ENCODE measurements at places on chromosomes 11 and 22.

DNA sequence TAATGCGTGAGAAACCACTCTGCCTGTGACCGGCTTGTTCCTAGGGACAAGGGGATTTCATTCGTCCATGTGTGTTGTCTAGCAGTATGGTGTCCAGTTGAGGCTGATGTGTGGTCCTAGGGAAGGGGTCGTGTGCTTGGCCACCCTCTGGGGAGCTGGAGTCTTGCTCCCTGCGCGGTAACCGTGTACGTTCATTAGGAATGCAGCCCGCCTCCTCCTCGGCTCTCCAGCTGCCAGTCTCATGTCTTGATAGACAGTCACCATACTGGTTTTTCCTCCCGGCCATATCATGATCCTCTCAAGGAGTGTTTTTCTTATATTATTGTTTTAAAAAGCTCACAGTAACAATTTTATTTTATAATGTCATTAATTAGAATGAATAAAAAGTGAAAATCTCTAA is 5.9 kb downstream of the CTTN start:
- DNase-seq: no peak

GRCh38 chr22:27609451-27609888 is 192.1 kb downstream of the MN1 start:
- DNase-seq: no peak

GRCh38 chr11:110092111-110092514 is 1.1 kb upstream of the ZC3H12C start:
- DNase-seq: no peak

- no peak for DNase-seq
Measured at GRCh38 chr11:102253020-102253715, 64.1 kb upstream of the BIRC3 start.

DNA sequence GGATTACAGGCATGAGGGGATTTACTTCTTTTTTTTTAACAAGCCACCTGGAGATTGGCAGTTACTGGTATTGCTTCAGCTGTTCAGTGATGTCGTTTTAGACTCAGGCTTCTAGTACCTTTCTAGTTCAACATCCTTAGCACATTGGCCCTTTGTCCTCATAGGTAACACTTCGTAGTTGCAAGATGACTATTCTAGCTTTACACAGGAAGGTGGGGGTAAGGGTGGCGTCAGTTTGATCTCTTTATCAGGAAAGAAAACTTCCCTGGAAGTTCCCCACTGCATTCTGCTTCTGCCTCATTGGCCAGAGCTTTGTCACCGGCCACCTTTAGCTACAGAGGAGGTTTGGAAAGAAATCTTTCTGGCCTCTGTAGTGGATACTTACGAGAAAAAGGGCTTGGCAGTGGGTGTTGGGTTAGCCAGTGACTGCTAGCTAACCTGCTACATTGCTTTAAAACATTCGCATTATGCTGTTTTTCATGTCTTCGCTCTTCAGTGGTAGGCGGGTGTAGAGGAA is 40.7 kb downstream of the SFI1 start:
- no peak for DNase-seq

DNA sequence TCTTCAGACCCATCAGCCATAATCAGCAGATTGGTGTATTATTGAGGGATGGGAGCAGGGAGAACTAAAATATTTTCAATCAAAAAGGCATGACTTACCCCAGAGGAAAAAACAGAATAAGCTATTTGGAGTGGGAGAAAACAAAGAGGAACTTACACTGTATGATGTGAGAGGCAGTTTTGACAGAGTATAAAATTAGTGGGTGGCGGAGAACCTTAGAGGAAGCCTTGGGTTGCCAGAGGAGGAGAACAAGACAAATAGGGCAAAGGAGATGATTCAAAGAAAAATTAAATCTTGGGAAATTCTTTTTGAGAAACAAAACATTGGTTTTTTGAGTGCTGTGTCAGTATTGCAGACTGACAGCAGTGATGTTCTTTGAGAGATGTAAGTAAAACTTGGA is 285.0 kb downstream of the C11orf87 start:
- no peak for DNase-seq

DNA sequence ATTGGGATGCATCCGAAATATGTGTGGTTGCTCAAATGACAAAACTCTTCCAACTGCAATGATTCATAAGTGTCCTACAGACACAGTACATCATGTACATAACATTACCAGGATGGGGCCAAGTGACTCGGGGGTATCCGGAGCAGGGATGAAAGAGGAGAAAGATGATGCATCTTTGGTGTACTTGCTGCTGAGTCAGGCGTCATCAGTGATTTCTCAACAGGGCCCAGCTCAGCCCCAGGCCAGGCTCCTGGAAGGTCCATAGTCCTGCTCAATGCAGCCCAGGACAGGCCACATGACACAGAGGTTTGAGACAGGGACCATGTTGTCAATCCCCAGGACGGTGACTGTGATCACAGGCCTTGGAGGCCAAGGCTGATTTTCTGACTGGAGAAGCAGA is 59.3 kb downstream of the GGTLC2 start:
- DNase-seq: no peak

- no peak for DNase-seq
Measured at GRCh38 chr11:56852131-56852530, 103.6 kb upstream of the OR9G4 start.

DNA sequence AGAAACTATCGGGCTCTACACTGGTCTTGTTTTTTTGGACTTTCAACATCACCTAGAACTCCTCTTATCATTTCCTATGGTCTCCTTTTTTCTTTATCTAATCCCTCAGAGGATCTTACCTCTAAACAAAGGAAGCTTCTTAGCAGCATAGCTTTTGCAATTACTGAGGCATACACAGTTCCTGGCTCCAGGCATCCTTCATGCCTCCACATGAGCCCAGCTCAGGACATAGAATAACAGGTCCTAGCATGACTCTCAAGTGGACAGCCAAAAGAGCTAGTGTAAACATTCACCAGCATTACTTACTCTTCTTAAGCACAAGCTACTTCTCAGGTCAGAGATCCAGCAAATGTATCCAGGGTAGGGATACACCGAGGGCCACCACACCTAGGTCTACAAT is 17.1 kb downstream of the CFAP300 start:
- DNase-seq: no peak

GRCh38 chr11:31607914-31608313 is 98.3 kb downstream of the ELP4 start:
- no peak for DNase-seq

DNA sequence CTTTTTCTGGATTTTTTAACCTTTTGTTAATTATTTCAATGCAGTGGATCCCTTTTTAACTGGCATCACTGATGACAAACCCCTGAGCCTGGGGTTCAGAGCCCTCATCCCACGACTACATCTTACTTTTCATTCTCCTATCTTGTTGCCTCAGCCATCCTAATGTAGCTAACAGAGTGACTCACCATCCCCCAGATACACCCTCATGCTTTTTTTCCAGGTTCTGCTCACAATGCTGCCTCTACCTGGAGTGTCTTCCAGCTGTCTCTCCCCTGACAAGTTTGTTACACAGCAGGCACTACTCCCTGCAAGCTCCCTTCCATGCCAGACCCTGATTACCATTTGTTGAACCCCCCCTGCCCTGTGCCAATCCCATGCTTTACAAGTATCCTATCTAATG is 135.4 kb downstream of the NCAM1 start:
- DNase-seq: no peak

DNA sequence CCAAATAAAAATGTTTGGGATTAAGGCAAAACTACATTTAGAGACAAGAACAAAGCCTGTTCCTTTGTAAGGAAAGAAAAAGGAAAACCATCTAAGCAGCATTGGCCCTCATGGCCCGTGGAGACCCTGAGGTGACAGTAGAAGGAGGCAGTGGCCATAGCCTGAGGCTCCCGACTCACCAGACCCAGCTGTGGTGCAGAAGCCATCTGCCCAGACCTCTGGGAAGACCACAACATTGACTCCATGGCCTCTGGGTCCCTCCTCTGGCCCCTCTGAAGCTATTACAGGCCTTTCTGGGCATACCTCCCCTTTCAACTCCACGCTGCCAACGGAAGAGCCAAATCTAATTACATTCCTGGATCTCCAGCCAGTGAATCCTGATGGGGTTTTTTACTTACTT is 6.4 kb downstream of the PRAME start:
- no peak for DNase-seq

- no peak for DNase-seq
Measured at GRCh38 chr11:110453684-110454354, 24.1 kb downstream of the FDX1 start.

- DNase-seq: no peak
Measured at GRCh38 chr22:39994566-39995392, at the start of gene FAM83F. TSS of gene FAM83F (plus strand) at chr22:39994954. CDS start at chr22:39995043, 89 bp downstream.

DNA sequence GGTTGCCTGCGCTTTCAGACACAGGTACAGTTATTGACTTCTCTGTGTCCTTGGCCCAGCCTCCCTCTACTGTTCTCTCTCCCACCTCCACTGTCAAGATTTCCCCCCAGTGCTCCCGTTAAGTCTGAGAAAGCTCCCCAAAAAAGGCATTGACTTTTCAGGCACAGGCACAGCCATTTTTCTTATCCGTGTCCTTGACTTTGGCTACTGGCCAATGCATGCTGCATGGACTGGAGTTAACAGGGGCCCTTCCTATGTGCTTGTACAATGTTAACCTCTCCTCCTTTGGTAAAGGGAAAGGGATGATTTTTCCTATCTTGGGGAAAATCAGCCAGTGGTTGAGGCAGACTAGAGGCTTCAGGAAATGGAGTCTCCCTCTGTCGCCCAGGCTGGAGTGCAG is 4.3 kb downstream of the APOL5 start:
- no peak for DNase-seq

GRCh38 chr22:43530349-43531201 is 118.8 kb downstream of the MPPED1 start:
- no peak for DNase-seq

GRCh38 chr11:65672180-65672860 is 9.6 kb upstream of the RELA start:
- no peak for DNase-seq

GRCh38 chr11:6693342-6694228 is 10.4 kb upstream of the MRPL17 start:
- DNase-seq: no peak

- no peak for DNase-seq
Measured at GRCh38 chr11:9990221-9990973, 303.6 kb downstream of the SBF2 start.

GRCh38 chr11:33531743-33532181 is 168.9 kb downstream of the C11orf91 start:
- DNase-seq: no peak

GRCh38 chr11:134562941-134563471 is 151.0 kb upstream of the B3GAT1 start:
- DNase-seq: no peak

- DNase-seq: no peak
Measured at GRCh38 chr11:534396-535209, 773 bp downstream of the HRAS start.

DNA sequence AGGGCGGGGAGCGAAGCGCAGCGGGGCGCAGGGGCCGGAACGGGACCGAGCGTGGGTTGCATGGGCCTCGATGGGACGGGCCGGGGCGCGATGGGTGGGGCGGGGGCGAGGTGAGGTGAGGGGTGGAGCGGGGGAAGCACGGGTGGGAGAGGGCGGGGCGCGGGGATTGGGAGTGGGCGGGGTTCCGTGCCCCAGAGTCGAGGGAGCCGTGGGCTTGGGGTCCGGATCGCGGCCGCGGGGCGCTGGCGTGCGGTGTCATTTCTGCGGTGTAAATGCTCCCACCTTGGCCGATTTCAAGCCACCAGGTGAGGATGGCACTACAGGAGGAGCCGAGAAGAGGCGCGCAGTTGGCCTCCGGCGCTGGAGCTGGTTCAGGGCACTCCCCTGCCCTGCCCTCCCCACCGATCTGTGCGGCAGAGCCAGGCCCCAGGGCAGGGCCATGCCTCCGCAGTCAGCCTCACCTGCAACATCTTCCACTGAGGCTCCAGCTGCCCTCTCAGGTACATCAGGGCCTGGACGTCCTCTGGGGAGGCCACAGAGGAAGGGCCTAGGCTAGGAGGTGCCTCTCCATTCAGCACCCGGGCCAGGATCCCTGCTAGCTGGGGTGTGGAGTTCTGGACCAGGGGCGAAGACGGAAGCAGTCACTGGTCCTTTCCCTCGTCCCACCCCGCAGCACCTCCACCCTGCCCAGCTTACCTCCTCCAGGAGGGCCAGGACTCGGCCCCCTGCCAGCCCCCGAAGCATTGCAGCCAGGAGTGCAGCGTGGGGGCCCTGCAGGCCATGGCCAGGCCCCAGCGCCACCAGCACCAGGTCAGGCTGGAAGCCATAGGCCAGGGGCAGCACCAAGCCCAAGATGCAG is 620 bp upstream of the TUBGCP6 start:
- DNase-seq: no peak

- DNase-seq: no peak
Measured at GRCh38 chr11:24623121-24623520, 126.3 kb downstream of the LUZP2 start.

All from NCI-H187 (cell line).